Suppressor macrophage treated with lipopolysaccharide for 1 hour (primary cell): ENCODE measurements at places on chromosomes 1 and 21.

- DNase-seq = peak; percentile 77
These were observed 32.9 kb upstream of the ATP2B4 start for GRCh38 chr1:203593723-203594122.

DNA sequence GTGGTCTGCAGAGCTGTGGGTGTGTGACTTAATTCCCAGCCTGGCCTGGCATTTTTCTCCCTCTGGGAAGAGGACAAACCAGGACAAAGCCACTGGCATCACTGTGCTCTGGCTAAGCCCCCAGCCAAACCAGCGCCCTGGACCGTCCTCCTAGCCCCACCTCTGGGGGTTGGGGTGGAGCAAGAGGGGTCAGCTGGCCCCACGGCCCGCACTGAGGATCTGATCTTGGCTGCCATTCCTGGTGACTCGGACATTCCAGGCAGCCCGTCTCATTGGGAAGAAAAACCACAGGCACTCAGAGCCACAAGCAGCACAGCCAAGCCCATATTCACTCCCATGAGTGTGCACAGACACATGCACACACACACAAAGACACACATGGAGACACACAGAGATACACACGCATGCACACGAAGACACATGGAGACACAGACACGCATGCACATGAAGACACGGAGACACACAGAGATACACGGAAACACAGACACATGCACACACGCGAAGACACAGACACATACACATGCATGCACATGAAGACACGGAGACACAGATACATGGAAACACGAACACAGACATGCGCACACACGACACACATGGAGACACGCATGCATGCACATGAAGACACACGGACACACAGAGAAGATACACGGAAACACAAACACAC, 2.3 kb upstream of the MXRA8 start:
- no peak for DNase-seq

DNA sequence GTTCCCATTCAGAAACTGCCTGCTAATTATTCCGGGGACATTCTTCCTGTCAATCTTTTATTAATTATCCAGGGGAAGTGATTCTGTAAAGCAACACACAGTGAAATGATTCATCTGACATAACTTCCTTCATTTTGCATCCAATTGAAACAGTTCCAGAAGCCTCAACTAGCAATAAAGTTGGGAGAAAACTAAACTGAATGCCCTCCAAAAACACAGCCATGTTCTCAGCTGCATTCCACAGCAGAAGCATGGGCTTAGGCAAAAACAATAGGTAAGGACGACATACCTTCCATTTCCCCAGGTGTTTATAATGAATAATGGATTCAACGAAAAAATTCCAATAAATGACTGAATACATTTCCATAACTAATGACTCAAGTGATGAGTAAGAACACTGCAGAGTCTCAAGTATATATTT, 36.9 kb upstream of the TARBP1 start:
- peak; percentile 74 for DNase-seq

DNA sequence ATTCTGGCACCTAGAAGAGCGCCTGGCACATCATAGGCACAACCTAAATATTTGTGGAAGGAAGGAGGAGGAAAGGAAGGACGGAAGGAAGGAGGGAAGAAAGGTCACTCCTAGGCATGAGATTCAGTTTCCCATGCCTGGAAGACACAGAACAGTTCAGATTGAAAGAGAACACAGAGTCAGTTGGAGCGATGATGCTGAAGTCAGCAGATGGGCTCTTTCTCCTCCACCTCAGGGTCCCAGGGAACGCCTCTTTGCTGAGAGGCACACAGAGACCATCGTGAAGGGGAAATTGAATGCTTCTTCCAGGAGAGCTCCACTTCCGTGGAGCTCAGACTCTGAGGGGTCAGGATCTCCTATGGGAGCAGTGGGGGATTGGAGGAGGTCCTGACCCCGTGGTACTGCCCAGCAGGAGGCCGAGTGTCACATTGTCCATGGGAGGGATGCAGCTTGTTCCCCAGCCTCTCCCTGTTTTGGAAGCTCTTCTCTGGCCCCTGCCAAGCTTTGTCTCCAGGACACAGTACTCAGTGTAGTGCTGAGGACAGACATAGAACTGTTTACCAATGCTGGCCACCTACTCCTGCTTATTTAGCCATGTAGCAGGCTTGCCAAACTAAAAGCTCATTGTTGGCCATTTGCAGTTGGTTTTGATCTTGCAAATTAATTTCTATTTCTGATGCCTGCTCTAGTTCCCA, 2.4 kb downstream of the MYBPHL start:
- DNase-seq = no peak

GRCh38 chr1:179351281-179351680, 14.5 kb upstream of the AXDND1 start:
- no peak for DNase-seq

DNA sequence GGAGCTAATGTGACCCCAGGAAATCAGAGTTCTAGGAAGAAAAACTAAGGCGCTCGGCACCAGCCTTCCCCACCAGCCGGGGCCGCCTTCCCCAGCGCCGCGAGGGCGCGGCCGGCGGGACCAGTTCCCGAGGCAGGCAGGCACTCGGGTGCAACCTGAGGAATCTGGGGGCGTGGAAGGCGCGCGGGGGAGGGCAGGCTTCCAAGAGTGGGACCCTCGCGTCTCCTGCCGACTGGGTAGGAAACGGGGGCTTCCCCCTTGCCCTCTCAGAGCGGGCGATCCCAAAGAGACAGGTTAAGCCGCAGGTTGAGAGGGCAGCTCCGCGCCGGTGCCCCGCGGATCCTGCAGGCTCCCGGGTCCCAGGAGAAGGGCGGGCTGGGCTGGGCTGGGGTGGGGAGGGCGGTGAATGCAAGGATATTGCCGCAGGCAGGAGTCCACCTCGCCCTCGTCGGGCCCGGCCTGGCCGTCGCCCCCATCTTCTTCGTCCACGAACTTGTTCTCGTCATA, 431 bp downstream of the ARPC5 start:
- peak; percentile 52 for DNase-seq

- no peak for DNase-seq
These were observed 7.5 kb downstream of the SLC19A1 start for GRCh38 chr21:45534636-45535331.

- no peak for DNase-seq
These were observed 111.3 kb downstream of the C1orf21 start for GRCh38 chr1:184497959-184498723.

DNA sequence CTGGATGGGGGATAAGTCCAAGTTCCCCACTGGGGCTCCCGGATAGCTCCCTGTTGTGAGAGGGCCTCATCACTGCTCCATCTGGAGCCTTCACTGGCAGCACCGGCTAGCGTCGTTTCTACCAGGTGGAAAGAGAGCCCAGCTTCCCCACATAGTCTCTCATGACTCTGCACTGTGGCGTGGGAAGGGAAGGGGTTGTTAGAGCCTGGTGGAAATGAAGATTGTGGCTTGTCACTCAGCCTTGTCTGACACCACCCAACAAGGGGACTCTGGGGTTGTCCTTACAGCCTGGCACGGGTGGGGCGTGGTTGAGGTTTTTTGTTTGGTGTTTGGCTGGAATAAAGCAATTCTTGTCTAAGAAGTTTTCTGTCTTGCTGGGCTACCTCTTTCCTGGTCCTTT, 94.6 kb downstream of the ADARB1 start:
- peak; percentile 39 for DNase-seq

GRCh38 chr1:156796340-156797097, 20.1 kb downstream of the SH2D2A start:
- DNase-seq = no peak

- peak; percentile 75 for DNase-seq
These were observed 2.3 kb downstream of the CD53 start for GRCh38 chr1:110875216-110875731.

- DNase-seq = peak; percentile 77
These were observed 3.7 kb upstream of the SDE2 start for GRCh38 chr1:226002667-226003501.

DNA sequence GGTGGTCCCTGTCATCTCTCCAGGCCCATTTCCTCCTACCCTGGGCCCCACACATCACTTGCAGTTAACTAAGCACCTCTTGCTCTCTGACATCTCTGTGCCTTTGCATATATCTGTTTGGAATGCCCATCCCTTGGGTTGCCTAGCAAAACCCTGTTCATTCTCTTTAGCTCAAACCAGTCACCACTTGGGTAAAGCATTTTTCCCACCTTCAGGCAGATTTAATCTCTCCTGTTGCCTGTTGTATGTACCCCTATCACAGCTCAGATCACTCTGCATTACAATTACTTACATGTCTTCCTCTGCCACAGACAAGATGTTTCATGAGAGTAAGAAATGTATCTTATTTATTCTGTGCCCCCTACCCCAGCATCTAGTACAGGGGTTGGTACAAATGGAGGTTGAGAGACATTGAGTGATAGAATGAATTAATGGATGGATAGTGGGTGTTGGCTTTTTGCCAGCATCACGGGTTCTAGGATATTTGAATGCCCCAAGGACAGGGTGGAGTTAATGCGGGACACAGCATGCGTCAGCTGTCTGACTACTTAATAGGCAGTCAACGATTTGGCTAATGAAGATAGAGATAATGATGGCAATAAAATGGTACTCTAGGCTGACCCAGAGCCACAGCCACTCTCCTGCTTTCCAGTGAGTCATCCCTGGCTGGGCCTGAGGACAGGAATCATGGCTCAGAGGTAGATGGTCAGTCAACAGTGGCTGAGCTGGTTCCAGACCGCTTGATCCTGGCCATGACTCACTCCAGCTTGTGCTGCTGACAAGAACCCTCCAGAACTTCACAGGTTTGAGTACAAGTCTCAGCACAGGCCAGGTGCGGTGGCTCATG, 6.5 kb downstream of the NR0B2 start:
- no peak for DNase-seq

GRCh38 chr1:176058686-176059085, 148.4 kb downstream of the COP1 start:
- no peak for DNase-seq

- DNase-seq = no peak
These were observed 493.0 kb upstream of the ADGRL4 start for GRCh38 chr1:79499541-79499940.

DNA sequence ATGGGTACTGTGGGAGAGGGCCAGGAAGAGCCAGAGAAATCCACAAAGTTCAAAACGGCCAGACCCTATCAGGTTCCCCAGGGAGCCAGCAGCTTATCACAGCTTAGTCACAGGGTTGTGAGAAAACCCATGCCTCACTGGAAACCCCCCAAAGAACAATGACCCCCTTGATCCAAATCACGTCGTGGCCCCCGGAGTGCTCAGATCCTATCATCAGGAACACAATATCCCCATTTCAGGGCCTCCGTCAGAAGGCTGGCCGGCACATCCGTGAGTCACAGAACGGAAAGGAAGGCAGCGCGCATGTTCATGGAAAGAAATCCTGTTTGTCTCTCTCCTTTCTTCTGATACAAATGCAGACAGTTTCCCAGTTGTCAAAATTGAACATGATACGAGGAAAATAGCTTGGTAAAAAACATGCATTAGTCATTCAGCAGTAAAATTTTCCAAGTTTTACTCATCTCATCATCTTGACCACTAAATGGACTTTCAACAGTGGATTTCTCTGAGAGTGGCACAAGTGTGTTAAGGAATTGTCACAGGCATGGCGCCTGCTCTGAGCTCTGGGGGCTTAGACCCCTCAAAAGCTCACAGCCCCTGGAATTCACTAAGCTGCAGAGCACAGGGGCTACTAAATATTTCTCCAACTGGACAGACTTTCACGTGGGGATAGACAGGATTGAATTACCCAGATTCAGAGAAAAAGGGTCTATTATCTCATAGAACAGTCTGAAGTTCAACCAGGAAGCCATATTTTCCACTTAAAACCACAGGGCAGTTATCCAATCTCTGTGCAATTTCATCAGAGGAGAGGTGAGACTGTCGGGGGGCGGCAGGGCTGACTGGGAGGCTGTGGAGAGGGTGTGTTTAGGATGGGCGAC, 124.8 kb downstream of the RIPK4 start:
- peak; percentile 47 for DNase-seq

DNA sequence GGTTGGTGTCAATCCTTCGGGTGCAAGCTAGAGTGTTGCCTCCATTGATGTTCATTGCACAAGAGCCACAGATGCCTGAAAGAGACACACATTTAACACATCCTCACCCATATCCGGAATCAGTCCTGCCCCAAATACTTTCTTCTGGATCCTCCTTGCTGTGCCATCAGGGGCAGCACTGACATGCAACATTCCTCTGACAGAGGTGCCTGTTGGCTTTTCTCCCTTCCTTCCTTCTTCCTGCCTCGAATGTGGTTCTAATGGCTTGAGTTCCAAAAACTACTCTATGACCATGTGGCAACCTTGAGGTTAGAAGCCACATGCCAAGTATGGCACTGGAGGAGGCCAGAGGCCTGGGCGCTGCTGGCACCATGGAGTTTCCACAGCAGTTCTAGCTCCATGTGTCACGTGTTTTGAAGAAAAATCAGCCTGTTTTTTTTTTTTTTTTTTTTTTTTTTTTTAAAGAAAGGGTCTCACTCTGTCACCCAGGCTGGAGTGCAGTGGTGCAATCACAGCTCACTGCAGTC, 17.0 kb upstream of the ATP13A2 start:
- DNase-seq = no peak

DNA sequence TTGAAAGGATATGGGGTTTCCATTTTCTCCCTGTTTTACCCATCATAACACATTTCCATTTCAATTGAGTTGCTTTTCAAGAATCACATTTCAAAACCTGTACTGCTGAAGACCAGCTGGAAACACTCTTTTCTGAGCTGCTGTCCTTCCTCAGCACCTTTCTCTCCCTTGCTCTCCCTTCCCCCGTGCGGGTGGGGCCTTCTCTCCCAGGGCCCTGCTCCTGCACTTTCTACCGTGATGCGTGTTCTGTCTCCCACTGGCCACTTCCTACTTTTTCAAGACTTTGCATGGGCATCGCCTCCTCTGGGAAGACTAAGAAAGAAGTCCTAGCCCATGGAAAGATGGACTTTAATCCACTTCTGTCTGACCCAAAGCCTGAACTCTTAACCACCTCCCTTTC, 390.4 kb downstream of the PTPRU start:
- DNase-seq = no peak

GRCh38 chr1:192916021-192916420, 107.2 kb downstream of the RGS2 start:
- DNase-seq = peak; percentile 36

GRCh38 chr1:5720936-5721335, 271.3 kb downstream of the NPHP4 start:
- DNase-seq = no peak

DNA sequence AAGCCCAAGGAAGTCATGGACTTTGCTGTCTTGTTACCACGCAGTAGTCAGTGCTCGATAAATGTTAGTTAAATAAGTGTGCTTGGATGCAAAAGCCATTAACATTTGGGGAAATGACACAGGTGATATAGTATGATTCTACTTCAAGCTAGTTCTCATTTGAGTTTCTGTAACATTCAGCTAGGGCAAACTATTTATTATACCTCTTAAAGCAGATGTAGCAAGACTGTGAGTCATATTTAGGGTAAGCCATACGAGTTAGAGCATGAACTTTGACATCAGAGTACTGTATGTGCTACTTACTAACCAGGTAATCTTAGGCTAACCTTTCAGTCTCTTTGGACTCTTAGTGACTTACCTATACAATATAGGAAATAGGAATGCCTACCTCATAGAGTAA, 21.0 kb downstream of the CLCA4 start:
- DNase-seq = no peak
